ENCODE measurements at places on chromosomes 16 and 17.

DNA sequence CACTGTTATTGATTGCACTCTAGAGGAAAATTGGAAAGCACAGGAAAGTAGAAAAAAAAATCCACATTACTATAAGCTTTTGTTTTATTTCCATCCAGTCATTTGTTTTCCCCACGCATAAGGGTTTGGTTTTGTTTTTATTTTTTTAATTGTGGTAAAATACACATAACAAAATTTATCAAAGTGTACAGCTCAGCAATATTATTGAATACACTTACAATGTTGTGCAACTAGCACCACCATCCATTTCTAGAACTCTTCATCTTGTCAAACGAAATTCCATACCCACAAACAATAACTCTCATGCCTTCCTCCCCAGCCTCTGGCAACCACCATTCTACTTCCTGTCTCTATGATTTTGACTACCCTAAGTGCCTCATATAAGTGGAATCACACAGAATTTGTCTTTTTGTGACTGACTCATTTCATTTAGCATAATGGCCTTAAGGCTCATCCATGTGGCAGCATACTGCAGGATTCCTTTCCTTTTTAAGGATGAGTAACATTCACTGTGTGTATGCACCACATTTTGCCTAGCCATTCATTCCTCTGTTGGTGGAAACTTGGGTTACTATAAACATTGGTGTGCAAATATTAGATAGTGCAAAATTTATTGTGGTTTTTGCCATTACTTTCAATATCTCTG lies 11.1 kb downstream of the SPPL2C start:
- no peak for DNase-seq

DNA sequence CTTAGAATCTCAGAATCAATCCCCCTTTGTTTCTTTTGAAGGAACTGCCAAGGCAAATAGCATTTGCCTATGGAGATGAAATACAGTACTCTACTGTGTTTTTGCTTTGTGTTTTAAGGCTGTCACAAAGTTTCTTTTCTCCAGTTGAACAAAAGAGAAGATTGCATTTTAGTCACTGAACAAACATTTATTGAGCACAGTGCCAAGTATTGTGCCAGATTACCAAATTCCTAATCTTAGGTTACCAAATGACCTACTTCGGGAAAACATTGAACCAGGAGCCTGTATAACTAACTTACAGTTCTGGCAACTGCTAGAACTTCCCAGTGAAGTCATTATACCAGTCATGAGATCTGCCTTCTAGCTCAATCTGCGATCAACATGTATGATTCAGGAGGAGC lies 3.0 kb upstream of the UBB start:
- DNase-seq: no peak

- DNase-seq: no peak
Measured at GRCh38 chr17:77313831-77314230, 173.1 kb downstream of the SEC14L1 start.

GRCh38 chr16:84054271-84054670 lies 11.7 kb upstream of the SLC38A8 start:
- no peak for DNase-seq

DNA sequence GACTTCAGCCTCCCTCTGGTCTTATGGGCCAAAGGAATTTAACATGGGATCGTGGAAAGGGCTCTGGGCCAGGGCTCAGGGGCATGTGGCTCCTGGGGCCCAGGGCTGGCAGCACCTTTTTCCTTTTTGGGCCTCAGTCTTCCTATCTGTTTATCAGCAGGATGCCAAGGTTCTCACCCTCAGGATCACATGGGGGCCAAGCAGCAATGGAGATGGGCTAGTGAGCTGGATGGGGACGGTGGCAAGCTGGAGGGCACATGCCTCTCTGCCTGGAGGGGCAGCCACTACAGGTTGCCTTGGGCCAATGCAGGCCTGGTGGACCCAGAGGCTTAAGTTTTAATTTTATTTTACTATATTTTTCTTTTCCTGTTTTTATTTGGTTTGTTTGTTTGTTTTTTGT lies 95.4 kb downstream of the CYLD start:
- DNase-seq: no peak

- DNase-seq: no peak
Measured at GRCh38 chr17:12769981-12770380, 19.3 kb upstream of the ARHGAP44 start.

GRCh38 chr16:30040221-30040620 lies 9.2 kb upstream of the TLCD3B start:
- no peak for DNase-seq

DNA sequence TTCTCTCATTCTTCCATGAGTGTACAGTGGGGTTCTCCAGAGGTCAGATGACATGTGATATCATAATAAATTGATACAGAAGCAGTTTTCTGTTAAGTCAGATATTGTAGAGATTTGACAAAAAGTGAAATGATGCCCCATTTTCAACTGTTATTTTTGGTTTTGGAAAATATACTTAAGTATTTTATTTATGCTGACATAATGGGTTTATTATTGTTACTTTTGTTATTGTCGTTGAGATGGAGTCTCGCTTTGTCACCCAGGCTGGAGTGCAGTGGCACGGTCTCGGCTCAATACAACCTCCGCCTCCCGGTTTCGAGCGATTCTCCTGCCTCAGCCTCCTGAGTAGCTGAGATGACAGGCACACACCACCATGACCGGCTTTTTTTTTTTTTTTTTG lies 94.4 kb downstream of the DNAH9 start:
- no peak for DNase-seq

DNA sequence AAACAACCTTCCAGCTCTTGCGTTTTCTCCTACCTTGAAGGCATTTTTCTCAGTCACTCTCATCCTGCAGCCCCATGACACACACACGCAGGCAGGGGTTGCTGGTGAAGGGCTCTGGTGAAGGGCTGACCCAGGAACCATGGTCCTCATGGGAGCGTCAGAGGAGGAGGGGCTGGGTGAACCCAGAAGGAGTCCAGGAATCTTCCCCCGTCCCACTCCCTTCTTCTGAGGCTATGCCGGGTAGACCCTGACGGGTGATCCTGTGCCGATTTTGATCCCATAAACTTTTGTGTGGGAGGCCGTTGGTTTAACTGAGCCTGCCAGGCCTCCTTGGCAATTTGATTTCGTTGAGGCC lies 278.4 kb upstream of the FOXF1 start:
- DNase-seq: no peak

- DNase-seq: no peak
Measured at GRCh38 chr17:55298111-55298730, 33.5 kb downstream of the HLF start.

DNA sequence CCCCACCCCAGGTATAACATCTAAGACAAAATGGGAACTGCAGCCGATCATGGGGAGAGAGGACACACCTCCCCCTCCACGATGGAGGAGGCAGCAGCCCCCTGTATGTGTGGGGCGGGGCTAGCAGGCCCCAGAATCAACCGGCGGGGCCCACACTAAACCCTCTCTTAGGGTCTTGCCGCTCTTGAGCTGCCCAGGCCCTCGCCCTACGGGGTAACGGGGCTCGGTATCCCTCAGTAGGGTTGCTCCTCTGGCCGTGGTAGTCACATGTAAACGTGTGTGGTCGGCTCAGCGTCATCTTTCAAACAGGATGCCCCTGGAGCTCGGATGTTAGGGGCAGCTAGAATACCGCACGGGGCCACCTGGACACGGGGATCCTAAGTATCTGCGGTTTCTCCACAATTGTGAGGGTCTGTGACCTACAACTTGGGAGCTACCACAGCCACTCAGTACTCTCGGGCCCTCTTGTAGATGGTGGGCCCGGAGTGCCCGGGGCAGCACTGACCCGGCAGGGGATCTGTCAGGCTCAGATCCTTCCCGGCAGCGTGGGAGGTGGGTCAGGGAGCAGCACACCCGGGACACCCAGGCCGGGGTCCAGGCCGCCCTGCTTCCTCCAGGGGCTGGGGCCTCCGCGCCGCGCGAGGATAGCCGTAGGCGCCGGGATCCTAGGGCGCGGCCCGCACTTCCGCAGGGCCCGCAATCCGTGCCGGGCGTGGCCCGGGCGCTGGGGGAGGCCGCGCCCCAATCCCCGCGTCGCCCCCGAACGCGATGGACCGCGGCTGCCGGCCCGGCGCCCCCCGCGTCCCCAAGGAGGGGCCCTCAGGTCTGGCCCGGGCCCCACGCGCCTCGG lies 781 bp downstream of the ARHGDIA start:
- DNase-seq: peak; percentile 43

- DNase-seq: no peak
Measured at GRCh38 chr17:29383686-29384085, 6.5 kb upstream of the TAOK1 start.

DNA sequence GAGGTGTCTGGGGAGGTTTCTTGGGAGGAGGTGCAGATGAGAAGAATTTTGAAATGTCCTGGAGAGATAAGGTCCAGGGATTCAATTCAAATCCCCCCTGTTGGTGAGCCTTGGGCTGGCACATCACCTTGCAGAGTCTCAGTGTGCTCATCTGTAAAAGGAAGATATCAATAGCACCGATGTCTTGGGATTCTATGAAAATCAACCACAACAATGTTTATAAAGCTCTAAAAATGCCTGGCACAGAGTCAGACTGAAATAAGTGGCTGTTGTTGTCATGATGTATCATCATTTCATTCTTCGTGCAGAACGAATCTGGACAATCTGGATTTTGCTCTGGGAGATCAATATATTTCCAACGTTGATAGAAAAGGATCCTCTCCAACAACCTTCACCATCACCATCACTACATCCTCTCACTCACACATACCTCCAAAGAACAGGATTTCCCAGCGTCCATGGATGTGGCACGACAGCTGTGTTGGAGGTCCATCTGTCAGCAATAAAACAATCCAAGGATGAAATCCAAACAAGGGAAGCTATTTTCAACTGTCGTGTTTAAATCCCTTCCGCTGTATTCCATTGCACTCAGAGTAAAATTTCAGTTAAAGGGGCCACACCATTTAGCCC lies 393.7 kb upstream of the DYNLRB2 start:
- DNase-seq: no peak

DNA sequence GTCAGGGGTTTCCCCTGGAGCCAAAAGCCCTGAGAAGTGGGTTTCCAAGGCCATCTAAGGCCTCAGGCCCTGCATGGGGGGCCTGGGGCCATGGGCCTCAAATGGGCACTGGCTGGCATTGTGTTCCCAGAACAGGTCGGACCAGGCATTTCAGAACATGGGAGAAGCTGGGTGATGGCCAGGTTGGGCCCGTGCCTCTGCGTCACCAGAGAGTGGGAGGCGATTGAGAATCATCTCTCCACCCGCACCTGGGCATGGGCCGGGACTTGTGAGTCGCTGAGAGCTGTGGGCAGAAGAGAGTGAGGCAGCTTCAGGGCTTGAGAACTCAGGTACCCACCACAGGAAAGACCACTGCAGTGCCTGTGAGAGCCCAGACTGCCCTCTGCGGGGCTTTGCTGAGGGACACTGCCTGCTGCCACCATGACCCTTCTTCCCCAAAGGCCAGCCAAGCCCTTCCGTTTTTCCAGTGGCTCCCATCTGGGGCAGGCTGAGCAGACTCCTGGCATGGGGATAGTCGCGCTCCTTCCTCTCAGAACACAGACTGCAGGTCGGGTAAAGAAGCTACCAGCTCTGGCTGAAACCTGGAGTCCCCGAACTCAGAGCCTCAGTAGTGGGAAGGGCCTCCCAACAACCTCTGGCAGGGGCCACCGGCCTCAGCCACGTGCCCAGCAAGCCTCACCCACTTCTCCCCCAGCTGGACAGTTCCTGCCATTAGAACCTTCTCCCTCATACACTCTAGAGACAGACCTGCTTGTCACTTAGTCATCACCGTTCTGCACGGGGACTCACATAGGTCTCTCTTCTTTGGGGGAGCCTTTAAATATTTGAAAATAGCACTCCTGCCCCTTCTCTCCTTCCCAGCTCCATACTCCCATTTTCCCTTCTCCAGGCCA lies 1.6 kb downstream of the RAB11FIP4 start:
- no peak for DNase-seq

DNA sequence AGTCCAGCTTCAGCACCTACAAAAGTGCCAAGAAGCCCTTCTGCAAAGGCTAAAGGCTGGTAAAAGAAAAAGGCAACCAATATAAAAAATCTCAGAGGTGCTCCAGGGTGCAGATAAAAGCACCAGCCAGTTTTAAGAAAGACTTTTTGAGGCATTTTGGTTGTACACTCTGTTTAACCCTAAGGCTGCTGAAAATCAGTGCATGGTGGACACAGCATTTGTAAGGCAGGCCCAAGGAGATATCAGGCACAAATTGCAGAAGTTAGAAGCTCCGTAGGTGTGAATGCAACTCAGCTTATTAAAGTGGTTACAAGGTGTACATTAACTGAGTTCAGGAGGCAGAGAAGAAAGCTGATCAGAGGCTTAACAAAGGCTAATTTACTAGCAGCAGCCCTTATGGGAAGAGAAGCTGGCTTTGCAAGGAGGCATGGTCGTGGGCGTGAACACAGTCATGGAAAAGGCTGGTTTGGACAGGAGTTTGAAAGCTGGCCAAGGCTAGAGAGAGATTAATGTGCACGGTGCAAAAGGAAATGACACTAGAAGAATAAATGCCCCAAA lies 21.1 kb downstream of the ACSM1 start:
- DNase-seq: no peak

DNA sequence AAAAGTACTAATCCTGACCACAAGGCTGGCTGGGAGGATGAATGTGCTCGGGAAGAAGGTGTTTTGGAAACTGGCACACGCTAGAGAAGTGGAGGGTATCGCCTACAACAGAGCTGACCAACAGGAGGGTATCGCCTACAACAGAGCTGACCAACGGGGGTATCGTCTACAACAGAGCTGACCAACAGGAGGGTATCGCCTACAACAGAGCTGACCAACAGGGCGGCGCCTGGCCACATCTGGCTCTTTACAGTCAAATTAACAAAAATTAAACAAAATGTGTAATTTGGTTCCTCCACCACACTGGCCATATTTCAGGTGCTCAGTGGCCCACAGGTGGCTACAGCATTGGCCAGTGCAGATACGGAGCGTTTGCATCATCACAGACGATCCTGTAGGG lies 153.5 kb downstream of the CMIP start:
- DNase-seq: no peak

DNA sequence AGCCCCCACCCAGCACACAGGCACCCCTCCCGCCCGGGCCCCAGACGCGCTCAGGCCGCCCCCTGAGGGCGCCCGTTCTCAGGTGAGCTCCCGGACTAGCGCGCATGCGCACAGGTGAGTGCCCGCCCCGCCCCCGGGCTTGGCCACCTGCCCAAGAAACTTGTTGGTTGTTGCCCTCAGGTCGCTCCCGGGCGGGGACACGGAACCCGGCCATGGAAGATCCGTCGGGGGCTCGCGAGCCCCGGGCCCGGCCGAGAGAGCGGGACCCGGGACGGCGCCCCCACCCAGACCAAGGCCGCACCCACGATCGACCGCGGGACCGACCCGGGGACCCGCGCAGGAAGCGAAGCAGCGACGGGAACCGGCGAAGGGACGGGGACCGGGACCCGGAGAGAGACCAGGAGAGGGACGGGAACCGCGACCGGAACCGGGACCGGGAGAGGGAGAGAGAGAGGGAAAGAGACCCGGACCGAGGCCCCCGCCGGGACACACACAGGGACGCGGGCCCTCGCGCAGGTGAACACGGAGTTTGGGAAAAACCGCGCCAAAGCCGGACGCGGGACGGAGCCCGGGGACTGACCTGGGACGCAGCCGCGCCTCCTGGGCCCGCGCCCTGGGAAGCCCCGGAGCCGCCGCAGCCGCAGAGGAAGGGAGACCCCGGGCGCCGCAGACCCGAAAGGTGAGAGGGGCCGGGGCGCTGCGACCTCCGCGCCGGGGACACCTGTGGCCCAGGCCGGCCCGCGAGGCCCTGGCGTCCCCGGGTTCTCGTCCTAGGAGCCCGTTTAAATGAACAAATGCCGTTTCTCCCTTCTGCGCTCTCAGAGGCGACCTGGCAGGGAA lies at the start of gene MARVELD3:
TSS of gene MARVELD3 (plus strand) at position 167 of the 840 bp plus-strand sequence. CDS start at position 213, 46 bp downstream.
- peak; percentile 25 for DNase-seq
